ENCODE measurements at places on chromosomes 13 and 19.

DNA sequence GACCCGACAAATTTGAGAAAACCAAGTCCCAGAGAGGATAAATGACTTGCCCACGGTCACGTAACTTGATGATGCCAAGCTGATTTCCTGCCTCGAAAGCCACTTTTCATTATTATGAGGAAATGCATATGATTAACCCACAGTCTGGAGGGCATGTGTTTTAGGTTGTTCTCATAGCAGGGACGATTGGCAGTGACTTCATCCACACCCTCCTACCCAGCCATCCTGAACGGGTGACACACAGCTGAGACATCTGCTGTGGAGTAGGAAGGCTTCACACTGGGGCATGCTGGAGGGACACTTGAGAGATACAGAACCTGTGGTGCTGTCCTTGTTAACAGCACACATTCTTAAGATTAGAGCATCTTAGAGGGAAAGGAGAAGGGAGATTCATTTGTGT is 65.4 kb upstream of the WDFY2 start:
- no peak for DNase-seq

- peak; percentile 8 for DNase-seq
Measured at GRCh38 chr19:1028062-1028926, 1.9 kb downstream of the CNN2 start.

DNA sequence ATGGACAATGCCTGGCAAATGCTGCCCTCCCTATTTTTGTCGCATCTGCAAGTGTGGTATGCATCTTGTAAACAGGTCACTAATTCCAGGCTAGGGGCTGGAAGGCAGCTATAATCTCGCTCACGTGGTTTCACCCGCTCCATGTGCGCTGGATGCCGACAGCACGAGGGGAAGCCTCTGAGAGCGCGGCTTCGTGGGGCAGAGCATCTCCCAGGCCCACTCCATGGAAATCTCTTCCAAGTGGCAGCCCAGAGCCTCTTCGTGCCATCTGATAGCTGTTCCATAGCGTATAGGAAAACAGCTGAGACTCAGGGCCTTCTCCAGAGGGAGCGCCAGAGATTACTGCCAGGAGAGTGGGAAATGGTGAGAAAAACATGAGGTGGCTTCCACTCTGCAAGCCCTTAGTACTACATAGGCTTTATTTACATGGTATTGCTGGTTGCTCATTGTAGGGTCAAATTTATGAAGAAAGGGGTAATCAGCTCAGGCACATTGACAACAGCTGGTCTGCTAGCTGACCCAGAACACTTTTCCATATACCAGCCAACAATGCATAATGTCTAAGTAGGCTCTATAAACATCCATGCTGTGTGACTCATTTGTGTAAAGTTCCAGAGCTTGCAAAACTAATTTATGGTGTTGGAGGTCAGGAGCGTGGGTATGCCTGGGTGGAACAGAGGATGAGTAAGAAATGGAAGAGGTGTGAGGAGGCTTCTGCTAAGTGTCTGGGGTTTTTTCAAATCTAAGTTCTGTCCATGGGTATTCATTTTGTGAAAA is 165.2 kb downstream of the SHISA2 start:
- DNase-seq, result no peak

DNA sequence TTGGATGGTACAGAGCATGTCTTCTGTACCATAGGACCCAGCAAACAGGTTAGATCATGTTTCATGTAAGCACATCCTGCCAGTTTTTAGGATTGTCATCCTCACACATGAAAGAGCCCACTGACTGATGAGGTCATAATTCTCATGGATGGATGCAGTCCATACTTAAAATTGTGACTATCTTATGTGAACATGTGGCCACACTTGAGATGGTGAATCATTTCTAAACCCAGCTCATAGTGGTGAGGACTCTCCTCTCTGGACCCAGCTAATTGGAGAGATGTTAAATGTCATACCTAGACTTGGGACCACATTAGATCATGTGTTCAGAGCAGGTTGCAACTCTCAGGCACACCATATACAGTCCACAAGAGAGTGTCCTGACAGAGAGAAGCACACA is 24.8 kb upstream of the ZNF254 start:
- DNase-seq, result no peak

- DNase-seq, result no peak
Measured at GRCh38 chr13:59666504-59666903, 497.2 kb downstream of the DIAPH3 start.

DNA sequence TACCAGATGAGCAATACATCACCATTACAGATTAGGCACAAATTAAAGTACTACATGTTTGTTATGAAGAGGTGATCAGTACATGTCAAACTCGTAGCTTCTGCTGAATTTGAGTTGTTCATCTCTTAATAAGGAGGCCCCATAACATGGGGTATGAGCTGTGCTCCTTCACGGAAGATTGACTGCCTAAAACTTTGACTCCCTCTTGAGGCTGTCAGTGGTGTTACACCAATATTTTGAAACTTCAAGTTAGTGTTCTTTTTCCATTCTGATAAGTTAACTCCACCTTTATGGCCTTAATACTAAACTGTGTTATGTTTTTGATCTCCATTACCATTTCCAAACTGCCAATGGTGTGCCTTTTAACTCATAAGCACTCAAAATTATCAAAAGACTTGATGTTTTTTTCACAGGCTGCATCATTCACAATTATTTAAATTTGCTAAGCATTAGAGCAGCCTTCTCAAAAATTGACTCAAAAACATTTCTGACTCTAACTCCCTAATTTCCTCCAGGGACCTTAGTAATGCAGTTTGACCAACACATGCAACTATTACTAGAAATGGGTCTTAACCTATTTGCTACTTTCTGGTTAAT is 1591.5 kb downstream of the PCDH9 start:
- peak; percentile 54 for DNase-seq

- DNase-seq, result peak; percentile 49
Measured at GRCh38 chr19:50639121-50640112, at the start of gene SYT3. TSS of gene SYT3 (minus strand) at chr19:50639881. CDS start at chr19:50637411, 2,470 bp downstream.

DNA sequence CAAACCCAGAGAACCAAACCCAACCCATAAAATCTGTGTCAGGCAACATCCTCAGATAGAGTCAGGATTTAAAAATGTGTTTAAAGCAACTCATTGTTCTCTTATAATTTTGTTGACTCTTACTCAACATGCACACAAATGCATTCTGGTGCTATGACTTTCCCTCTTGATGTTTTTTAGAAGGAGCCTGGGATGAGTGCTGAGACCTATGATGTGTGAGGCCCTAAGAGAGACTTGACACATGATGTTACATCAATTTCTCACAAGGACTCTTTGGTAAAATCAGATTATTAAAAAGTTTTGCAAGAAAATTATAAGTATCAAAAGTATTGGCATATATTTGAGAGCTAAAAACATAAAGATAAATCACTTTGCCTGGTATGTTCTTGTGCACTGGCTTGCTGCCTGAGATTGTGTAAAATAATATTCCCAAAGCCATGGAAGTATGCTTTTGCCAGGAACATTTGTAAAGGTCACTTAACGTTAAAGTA is 173.9 kb downstream of the DCLK1 start:
- DNase-seq, result no peak

DNA sequence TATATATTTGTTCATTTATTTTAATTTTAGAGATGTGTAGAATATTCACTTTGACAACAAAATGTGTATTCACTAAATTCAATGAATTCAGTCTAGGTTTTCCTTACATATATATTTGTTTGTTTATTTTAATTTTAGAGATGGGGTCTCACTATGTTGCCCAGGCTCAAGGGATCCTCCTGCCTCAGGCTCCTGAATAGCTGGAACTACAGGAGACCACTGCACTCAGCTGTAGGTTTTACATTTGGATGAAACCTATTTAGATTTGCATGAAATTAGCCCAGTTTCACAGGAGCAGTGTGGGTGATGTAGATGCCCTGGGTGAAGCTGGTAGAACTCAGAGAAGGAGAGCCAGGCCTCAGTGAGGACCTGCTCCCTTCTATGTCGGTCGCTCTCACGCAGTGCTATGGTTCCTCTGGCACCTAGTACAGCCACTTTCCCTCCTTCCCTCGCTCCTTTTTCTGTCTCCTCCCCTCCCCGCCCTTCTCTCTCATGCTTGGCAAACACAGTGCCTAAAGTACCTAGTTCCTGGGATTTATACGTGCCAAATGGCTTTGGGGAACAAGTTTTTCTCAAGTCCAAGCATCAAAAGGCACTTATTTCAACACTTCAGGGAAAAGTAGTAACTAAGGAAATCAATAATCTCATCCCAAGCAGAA is 14.7 kb upstream of the HMGB1 start:
- no peak for DNase-seq

DNA sequence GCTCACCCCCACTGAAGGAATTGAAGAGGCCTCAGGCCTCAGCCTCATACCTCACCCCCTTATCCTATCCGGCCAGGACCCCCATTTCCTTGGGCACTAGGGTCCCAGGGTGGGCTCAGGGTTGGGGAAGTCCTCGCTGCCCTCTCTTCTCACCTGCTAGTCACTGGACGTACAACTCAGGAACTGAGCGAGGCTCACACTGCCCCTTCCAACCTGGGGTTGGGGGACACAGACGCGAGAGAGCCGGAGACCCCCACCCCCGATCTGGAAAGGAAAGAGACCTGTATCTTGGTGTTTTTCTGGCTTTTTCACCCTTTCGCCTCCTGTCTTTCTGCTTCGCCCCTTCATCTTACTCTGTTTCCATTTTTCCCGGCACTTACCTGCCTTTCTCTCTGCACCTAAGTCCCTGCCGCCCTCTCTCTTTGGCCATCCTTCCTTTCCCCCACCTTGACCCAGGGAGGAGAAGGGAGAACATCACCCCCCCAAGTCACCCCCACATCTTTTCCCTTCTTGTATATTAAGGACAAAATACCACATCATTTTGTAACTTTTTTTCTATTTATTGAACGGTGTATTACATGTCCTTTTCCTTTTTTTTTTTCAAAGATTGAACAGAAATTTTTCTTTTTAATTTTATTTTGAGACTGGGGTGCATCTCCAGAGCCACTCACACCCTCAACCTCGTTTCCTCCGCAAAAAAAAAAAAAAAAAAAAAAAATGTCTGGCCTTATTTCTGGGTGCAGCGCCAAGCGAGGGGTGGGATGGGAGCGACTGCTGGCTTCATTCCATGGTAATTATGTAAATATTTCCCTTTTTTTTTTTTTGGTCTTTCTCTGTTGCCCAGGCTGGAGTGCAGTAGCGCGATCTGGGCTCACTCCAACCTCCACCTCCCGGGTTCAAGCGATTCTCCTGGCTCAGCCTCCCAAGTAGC is 36.6 kb downstream of the ZSWIM4 start:
- DNase-seq, result no peak

DNA sequence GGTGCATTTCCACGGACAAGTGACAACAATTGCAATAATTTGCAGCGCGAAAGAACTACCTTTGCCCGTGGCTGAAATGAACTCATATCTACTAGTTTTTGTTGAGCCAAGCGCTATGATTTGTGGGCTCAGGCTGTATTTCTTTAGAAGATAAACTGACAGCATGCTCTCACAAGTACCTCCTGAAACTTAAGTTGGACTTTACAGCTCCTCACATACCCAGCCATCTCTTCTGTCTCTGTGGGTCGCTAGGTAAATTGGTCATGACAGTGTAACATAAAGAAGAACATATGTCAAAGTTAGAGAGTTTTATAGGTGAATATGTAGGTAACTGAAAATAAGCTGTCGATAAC is 839 bp downstream of the COG6 start:
- DNase-seq, result no peak

- no peak for DNase-seq
Measured at GRCh38 chr13:60646620-60647019, 249.6 kb downstream of the TDRD3 start.

GRCh38 chr19:33441277-33441699 is 67.8 kb downstream of the CEBPG start:
- no peak for DNase-seq

DNA sequence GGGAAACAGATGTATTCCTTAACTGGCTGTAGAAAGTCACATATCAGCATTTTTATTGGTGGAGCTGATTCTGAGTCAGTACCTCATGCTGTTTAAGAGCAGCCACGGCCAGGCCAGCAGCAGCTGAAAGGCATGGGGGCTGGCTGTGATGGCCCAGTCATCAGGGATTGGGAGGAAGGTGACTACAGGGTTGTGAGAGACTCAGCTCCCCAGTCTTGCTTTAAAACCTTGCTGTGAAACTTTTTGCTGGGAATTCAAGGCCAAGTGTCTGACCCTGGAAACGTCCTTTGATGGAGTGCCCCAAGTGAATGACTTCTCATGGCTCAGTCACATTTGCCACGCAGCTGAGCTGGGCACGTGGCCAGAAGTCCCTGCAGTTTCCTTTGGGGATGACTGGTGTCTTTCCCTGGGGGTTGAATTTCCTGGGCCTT is 39.1 kb upstream of the RNF113B start:
- no peak for DNase-seq

DNA sequence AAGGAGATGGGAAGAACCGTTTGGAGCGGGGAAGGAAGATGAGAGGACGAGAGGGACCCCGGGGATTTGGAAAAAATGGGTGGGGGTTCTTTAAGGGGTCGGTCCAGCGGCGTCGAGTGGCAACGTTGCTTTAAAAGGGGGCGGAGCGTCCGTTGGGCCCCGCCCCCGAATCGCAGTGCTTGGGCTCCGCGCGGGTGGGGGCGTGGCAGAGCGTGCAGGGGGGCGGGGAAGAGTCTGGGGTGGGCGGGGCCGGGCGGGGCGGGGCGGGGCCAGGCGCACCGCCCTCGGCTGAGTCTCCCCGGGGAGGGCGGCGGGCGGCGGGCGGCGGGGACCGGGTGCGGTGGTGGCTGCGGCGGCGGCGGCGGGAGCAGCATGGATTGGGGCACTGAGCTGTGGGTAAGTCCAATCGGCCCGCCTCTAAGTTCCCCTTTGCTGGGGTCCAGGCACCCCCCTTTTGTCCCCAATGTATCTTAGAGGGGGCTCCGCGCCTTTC is at the start of gene TRIP10:
Gene TRIP10 (plus strand): TSS at position 291 of the 493 bp plus-strand sequence. CDS start 82 bp downstream, at position 373.
- peak; percentile 28 for DNase-seq

GRCh38 chr13:28717170-28717569 is 1.6 kb downstream of the SLC46A3 start:
- no peak for DNase-seq

DNA sequence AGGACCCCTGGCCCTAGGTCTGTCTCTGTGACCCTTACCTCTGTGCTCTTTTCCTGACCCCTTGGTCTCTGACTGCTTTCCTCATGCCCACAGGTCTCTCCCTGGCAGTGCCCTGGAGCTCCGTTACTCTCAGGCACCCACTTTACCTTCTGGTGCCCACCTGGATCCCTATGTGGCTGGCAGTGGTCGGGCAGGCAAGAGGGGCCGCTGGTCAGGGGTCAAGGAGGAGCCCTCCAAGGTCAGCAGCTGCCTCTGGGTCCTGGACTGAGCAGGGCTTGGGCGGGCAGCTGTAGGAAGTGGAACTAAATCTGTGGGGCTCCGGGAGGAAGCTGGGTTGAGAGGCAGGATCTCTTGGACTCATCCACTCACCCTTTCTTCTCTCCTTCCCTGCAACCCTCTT is 16.3 kb downstream of the PPFIA3 start:
- no peak for DNase-seq

All from NCI-H748 treated with DMSO at 0.1 percent for 48 hours (cell line).